ENCODE measurements at places on chromosomes 2 and 18.

DNA sequence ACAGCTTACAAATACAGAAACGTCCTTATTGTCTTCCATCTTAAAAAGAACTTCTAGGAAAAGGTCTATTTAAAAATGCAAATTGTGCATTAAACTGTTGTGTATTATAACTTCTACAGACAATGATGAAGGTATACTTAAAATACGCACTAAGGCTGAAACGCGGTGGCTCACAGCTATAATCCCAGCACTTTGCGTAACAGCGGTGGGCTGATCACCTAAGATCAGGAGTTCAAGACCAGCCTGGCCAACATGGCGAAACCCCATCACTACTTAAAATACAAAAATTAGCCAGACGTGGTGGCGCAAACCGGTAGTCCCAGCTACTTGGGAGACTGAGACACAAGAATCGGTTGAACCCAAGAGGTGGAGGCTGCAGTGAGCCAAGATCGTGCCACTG, 4.9 kb downstream of the CUL3 start:
- no peak for DNase-seq

DNA sequence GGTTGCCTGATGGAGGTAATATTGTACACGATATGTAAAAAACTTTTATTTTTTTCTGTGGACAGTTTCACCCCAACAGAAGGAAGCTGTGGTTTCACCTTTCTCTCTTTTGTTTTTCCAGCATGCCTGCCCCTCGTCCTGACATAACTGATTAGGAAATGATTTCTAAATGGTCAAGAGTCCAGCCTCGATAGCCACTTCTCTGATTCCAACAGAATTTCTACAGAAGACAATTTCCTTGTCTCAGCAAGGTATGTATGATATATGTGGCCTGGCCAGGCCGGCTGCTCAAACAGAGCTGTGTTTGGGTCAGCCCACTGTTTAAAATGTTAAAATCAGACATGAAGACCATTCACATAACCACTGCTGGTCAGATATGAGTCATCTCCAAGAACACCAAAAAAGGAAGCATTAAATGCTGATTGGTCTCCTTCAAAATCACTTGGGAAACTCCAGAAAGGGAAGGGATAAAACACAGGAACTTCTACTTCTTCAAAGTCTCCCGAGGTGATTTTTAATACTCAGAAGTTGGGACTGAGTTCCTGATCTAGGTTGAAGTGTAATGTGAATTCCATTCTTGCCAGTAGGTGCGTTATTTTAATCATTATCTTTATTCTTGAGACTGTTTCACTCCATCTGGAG, 22.3 kb downstream of the ATP8B1 start:
- DNase-seq: peak; percentile 25

GRCh38 chr2:205807758-205808157, 125.5 kb downstream of the NRP2 start:
- DNase-seq: no peak

- no peak for DNase-seq
Observed at GRCh38 chr2:16189029-16189835, 248.9 kb downstream of the MYCN start.

DNA sequence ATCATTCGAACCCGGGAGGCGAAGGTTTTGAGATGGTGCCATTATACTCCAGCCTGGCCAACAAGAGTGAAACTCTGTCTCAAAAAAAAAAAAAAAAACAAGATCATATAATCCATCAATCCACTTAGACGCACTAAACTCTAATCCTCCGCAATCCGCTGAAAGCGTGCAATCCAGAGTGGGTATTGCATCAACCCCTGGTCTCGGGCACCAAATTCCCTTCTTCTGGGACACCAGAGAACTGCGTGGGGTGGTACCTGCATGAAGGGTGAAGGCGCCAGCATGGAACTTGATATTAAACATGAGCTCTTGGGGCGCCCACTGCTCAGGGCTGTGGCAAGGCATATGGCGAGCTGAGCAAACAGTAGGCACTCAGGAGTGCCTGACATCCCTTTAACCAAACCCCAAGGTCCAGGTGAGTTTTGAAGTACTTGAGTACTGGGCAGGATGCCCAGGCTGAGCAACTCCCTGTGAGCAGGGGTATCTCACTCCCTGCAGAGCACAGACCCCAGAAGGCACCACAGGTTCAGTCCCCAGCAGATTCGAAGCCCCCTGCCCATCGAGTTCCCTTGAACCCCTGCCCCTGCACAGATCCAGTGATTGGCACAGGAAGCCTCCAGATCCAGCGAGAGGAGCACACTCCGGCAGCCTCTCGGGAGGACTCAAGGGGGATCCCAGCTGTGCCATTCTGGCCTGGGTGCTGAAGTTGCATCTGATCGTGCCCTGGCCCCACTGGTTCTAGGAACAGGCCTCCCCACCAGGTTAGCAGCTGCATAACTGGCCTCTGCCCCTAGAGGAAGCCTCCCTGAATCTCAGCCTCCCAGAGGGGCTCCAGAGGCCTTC, 8.0 kb downstream of the ALPI start:
- DNase-seq: no peak

DNA sequence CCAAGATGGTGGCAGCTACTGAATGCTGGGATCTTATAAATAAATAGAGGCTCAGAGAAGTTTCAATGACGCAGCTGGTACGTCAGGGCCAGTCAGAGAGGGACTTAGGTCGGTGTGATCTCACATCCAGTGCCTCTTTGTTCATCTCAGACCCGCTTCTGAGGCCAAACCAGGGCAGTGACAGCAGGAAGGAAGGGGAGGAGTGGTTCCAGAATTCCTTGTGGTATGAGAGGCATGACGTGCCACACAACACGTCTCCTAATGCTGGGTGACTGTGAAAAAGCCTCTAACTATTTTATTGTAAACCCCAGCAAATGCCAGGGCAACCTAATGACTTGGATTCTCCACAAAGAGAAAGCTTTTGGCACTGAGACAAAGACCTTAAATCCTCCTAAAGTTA, 423.3 kb downstream of the LPIN1 start:
- no peak for DNase-seq

DNA sequence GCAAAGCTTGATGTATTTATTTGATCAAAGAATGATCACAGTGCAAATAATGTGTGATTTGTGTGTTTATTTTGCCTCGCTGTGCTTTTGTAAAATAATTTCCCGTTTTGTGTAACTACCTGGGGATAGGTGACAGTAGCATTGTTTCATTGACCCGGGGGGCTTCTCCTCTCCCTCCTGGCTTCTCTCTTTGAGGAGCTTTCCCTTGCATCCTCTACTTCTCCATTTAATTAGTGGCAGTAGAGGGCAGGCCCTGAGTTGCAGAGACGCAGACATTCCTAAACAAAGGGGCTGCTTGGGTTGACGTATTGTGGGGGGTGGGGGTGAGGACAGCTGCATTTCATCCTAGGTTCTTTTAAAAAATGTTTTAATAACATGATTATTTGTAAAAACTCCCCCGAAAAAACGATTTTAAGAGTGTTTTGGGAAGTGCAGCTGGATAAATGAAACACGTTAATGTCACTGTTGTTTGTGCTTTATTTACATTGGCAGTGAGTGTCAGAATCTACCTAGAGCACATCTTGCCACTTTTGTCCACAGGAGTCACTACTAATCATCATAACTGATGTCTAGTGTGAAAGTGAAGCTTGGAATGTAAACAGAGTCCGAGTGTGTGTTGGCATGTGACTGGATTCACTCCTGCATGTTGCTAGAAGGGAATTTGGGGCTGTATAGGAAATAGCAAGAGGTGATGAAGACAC, 2.2 kb downstream of the NEDD4L start:
- no peak for DNase-seq

DNA sequence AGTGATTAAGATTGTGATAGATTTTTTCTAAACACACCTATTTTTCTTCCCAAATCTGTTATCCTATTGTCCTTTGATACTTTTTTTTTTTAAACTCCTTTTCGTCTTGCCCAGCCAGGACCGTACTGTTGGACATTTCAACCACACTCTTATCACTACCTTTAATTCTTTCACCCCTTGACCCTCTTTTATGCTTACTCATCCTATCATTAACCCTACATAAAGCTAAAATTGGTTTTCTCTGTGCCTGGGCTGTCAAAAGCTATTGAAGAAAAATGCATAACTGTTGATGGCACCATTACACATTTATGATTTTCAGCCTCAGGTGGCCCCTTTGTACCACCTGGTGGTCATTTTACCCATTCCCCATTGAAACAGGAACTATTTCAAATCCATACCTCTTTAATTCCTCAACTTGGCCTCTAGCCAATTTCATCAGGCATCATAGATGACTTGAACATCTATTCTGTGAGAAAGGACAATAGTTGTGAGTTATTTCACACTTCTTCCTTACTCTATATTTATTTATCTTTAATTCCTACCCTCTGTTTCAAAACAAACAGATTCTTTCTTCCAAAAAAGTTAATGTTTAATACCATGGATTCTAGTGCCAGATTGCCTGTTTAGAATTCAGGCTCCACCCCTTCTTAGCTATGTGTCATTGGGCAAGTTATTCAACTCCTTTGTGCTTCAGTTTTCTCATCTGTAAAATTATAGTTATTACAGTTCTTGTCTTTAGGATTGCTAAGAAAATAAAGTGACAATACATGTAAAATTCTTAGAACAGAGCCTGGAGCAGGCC, 258.6 kb downstream of the CAMKMT start:
- DNase-seq: no peak

- DNase-seq: no peak
Observed at GRCh38 chr2:67865917-67866316, 196.9 kb downstream of the C1D start.

DNA sequence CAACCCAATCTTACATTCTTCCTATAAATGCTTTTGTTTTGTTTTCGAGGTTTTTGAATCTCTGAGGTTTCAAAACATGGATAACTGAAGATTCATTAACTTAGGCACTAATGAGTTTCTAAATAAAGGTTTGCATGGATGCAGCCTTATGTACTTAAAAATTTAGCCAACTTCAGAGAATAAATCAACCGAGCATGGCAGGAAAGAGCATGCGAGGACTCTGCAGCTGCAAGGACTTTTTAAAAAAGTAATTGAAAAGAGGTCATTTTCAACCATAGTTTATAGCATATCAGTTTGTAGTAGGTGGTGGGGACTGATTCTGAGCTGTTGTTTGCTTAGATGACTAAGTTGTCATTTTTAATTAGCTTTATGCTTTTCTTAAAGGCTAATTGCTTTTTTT, 567.0 kb upstream of the ZEB2 start:
- no peak for DNase-seq

Data from GM20000 (cell line).